Stimulated activated CD8-positive, alpha-beta memory T cell treated with anti-CD3 and anti-CD28 coated beads, Interleukin-15, amount 100 ng/mL, for 48 hours (primary cell): ENCODE measurements at places on chromosomes 11 and 22.

DNA sequence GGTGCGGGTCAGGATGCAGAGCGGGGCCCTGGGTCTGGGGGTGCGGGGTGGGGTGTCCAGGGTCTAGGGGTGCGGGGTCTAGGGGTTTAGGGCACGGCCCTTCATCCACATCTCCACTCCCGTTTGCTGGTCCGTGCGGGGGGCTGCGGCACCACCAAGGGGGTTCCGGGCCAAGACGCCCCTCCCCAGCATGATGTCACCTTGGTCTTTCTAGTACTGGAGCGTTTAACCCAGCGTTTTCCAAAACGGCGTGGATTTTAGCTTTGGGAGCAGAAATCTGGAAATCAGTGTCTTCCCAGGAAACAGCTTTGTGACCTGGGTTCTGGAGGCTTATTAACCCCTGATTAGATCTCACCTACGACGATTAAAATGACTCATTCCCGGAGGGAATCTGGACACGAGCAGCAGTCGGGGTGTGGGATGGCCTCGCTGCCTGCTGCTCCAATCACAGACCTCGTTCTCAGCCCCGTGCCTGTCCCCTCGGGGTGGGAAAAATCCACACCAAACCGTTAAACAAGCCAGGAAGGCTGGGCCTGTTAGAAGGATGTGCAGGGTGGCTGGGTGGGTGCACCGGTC is 759 bp downstream of the AP2A2 start:
- DNase-seq: no peak

GRCh38 chr11:72352859-72353551 is 81.3 kb downstream of the CLPB start:
- no peak for DNase-seq

DNA sequence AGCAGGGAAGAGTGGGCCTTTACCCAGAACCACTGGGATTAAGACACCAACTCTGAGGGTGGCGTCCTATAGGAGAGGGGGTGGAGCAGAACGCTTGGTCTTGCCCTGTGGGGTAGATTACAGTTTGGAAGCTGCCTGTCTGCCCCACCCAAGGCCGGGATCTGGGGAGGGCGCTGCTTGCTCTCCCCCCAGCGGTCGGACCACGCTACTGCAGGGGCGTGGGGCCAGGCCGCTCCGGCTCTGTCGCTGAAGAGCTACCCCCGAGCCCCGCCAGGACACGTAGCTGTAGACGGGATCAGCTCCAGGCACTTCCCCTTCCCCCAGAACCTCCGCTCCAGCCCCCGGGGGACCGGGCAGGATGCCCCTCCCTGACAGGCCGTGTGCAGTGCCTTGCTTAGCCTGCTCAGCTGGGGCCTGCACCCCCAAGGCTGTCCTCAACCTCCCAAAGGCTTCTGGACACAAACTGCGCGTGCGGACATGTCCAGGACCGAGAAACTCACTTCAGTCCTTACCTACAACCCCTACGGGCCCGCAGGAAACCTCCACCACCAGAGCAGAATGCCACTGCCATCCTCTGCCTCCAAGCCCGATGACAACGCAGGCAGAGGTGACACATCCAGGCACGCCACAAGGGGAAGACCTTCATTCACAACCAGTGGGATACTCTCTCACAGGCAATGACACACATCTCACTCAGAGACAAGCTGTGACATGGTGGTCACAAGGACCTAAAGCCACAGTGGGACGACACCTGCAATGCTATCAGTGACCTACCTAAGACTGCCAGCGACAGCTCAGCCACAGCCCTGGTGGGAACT is 3.6 kb downstream of the AHNAK start:
- no peak for DNase-seq

- DNase-seq: no peak
These were observed 6.0 kb downstream of the CSNK1E start for GRCh38 chr22:38311323-38311620.

DNA sequence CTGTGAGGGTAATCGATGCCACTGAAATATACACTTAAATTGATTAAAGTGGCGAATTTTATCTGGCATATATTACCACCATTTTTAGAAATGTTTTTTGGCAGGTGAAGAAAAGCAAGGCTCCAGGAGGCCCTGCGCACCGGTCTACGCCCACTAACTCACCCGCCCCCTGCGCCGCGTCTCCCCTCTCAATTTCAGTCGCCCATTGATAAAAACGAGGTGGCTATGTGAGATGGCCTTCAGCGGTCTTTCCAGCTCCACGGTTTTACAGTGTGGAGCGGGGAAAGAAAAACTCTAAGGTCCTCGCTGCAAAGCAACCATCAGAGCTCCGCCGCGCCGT is 602 bp upstream of the AQP11 start:
- DNase-seq: no peak

DNA sequence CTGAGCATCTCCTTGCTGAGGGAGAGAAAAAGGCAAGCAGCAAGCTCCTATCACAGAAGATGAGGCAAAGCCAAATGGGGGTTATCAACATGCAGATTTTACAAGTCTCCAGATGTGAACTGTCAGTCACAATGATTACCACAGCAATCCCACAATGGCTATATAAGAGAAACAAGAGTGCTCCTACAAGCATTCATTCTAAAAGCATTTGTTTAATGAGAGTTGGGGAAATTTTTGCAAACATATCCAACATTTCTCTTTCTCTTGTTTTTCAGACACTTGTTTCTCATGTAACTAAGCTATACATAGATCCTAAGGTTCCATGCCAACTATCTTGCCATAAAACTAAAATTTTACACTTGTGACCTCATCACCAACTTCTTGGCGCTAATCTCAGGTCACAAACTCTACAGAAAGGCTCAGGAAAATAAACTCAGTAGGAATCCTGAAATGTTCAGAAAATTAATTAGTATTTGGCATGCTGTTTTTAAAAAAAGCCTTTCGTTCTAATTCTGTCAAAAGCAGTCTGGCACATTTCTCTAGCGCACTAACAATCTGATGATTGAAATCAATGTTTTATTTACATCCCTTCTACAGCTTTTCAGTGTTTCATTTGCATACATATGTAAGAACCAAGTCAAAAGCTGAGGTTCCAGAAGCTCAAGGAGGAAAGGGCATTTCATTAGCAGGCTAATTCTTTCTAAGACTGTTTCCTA is 199.5 kb downstream of the TTC28 start:
- no peak for DNase-seq

- DNase-seq: no peak
These were observed 1883.4 kb upstream of the RAG2 start for GRCh38 chr11:38481391-38481790.

- no peak for DNase-seq
These were observed 59.5 kb downstream of the LINC01488 start for GRCh38 chr11:69541001-69541285.
